ENCODE measurements at places on chromosomes 1 and 21. TPM values are rescaled to one million over a fixed set of nuclear protein-coding genes. Genes with fewer than 3 reads are reported as not detected.

Gene TMEM61
- 5.0 TPM for total RNA-seq

Gene LCE1A
- total RNA-seq, result not detected

Gene ORC1
- 17.6 TPM for total RNA-seq

Gene PIGM
- total RNA-seq, result 3.3 TPM

Gene KIAA0040
- total RNA-seq, result 8.8 TPM

Gene OVAAL
- total RNA-seq, result not detected

Gene COL16A1
- 3.6 TPM for total RNA-seq

Gene OR14K1
- not detected for total RNA-seq

Gene SGIP1
- not detected for total RNA-seq

Gene TMEM51
- 11.7 TPM for total RNA-seq

Gene UBE2Q1
- total RNA-seq, result 63.3 TPM

Gene CHAF1B
- 14.1 TPM for total RNA-seq

Gene TESK2
- 13.8 TPM for total RNA-seq

Gene SPRR5
- not detected for total RNA-seq

Gene CNR2
- total RNA-seq, result not detected

Gene SLC9C2
- not detected for total RNA-seq

Gene LPAR3
- not detected for total RNA-seq

Gene RNU1-4
- 3,235 TPM for total RNA-seq

Gene MYBPH
- total RNA-seq, result not detected

Gene DIO1
- not detected for total RNA-seq
